COR-L47 (cell line): ENCODE measurements at places on chromosomes 6 and 20.

DNA sequence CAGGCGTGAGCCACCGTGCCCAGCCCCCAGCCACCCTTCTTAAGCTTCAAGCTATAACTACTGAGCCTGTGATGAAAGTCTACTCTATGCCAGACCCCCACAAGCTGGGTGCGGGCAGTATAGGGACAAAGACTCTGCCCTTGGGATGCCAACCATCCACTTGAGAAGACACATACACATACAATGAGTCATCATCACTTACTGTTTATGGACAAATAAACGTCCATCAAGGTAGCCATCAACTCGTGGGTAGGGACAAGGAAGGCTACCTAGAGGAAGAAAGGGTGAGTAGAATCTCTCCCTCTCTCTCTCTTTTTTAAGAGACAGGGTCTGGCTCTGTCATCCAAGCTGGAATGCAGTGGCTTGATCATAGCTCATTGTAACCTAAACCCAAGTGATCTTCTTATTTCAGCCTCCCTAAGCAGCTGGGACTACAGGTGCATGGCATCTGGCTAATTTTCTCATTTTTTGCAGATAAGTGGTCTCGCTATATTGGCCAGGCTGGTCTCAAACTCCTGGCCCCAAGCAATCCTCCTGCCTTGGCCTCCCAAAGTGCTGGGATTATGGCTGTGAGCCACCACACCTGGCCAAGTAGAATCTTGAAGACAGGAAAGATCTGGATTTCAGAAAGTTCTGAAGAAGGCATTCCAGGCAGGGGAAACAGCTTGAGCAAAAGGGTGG lies 2.6 kb upstream of the TP53INP2 start:
- no peak for DNase-seq

DNA sequence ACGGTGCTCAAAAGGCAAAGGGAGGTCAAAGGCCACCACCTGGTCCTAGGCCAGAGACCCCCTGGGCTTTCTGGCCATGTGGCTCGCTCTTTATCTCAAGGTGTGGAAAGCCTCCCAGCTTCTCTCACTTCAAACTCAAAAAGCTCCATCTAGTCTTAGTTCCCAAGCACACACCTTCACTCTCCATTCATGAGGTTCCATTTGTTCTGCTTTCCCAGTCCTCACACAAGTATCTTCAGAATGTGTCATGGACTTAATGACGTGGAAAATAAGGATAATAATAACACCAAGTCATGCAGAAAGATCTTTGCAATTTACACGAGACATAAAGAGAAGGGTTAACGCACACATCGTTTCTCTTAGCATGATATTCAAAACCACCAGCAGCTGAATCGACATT lies 219.3 kb downstream of the GMDS start:
- no peak for DNase-seq

- DNase-seq: no peak
These were observed 113.1 kb downstream of the SULF2 start for GRCh38 chr20:47672166-47672565.

DNA sequence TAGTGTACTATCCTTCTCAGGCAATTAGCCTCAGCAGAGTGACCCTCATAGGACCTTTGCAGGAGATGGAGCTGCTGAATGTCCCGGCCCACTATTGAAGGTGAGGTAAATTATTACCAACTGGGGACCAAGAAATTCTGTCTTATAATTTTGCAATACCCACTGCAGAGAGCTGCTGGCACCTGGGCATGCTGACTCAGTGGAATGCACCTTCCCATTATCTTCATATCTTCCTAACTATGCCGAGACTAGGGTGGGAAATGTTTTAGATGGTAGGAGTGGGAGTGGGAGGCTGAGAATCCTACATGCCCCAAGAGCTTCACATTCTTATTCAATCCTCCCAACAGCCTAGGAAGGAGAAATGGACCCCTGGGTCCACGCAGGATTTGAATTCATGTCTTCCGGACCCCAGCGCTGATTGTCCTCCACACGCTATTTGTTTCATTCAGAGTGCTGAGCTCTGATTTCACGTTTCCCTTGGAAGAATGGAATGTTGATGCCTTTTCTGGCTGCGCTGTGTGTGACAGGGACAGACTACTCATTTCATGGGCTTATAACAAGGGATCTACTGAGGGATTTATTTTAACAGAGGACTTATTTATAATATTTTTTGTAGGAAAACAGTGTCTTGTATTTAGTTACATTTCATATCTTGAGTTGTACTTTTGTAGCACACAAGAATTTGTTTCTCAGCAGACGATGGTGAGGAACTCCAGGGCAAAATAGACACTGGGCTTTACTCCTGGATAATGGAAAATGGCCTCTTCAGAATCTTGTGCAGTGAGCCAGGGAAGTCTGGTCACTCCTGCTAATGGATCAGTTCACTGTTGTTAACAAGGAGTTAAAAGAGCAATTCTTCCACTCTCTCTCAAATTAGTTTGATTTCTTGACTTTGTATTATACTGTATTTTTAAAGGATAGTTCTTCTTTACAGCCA lies 66.4 kb downstream of the FYN start:
- no peak for DNase-seq

- DNase-seq: no peak
These were observed 25.2 kb upstream of the DOK5 start for GRCh38 chr20:54450207-54450606.

GRCh38 chr6:159973406-159973805 lies 4.5 kb downstream of the IGF2R start:
- no peak for DNase-seq

- DNase-seq: no peak
These were observed 124.9 kb downstream of the TIAM2 start for GRCh38 chr6:155120034-155120433.

DNA sequence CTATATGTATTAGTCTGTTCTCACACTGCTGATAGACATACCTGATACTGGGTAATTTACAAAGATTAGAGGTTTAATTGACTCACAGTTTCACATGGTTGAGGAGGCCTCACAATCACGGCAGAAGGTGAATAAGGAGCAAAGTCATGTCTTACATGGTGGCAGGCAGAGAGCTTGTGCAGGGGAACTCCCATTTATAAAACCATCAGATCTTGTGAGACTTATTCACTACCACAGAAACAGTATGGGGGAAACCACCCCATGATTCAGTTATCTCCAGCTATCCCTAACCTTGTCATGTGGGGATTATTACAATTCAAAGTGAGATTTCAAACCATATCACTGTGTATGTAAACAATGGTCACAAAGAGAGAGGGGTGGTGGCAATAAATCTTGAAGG lies 6.6 kb downstream of the CST8 start:
- DNase-seq: no peak

- no peak for DNase-seq
These were observed 132.6 kb downstream of the CEBPB start for GRCh38 chr20:50323209-50323608.

DNA sequence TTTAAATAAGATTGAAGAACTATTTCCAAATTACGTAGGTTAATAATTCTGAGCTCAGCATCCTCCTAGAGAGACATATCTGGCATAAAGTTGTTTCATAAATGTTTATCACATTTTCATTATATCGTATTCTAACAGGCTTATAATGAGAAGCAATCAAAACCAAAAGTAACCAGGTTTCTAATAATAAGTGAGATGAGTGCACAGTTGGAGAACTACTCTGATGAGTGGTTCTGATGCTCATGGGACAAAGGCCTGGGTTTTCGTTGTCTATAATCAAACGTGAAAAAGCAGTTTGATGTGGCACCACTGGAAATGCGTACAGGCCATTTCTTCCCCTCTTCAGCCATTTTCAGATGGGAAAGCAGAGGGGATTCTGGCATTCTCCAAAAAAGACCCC lies 4.7 kb upstream of the SERPINB6 start:
- no peak for DNase-seq

- no peak for DNase-seq
These were observed 991.8 kb upstream of the GJE1 start for GRCh38 chr6:141140905-141141304.

GRCh38 chr6:111201764-111202163 lies 114.5 kb downstream of the SLC16A10 start:
- DNase-seq: no peak
